Skeletal muscle cell (primary cell): ENCODE measurements at places on chromosomes 7 and 10.

GRCh38 chr7:44266526-44266925, 58.9 kb downstream of the CAMK2B start:
- DNase-seq: no peak

GRCh38 chr10:116771959-116772585, 29.7 kb upstream of the HSPA12A start:
- DNase-seq: no peak

- DNase-seq: no peak
These were observed 15.6 kb upstream of the KIAA1217 start for GRCh38 chr10:24193330-24193729.

GRCh38 chr7:108497082-108497725, 28.7 kb downstream of the PNPLA8 start:
- DNase-seq: no peak

- no peak for DNase-seq
These were observed 28.2 kb downstream of the ADK start for GRCh38 chr10:74179111-74179710.

DNA sequence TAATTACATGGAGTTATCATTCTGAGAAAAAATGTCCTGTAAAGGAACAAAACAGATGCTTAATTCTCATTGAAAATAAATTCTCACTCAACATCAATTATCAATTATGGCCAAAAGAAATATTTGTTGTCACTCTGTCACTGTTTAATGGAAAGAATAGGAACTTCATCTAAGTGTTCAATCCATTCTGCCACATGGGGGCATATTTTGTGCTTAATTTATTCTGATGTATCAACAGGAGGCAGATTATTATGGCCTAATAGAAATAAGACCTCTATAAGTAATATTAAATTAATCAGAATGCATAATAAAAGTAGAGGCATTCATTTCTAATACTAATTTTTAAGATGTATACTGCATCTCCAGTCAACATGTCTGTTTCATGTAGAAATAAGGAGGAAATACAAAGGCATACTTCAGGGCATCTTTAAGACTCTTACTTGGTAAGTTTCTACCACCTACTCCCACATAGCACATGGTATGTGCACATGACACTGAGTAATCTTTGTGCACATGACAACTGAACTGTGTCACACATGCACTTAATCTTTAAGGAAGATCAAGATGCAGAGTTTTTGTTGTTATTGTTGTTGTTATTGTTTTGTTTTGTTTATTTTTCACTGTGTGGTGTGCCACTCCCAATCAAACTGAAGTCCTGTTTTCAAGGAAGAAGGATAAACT, 420.4 kb upstream of the SEMA3A start:
- DNase-seq: no peak

DNA sequence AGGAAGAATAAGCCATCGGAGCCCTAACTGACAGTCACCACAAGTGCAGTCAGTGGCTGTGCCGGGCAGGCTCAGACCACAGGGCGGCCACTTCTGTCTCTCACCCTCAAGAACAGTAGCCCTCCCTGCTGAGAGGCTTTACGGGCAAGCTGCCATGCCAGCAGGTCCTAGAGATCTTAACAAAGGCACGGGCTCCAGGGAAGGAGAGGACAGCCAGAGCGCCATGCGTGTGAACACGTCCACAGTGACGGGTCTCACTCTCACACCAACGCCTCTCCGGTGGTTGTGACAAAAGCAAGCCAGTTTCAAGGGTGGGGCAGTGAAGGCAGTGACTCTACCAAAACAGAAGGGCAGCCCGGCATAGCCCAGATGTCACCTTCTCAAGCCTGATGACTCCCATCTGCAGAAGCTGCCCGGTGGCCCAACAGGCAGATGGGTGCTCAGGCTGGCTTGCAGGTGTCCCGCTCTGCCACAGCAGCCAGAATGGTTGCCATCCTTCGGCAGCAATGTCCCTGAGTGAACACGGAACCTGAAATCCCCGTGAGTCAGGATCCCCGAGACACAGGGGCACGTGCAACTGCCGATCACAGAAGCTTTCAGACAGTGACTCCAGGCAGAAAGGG, 102.0 kb downstream of the FAM53B start:
- no peak for DNase-seq

DNA sequence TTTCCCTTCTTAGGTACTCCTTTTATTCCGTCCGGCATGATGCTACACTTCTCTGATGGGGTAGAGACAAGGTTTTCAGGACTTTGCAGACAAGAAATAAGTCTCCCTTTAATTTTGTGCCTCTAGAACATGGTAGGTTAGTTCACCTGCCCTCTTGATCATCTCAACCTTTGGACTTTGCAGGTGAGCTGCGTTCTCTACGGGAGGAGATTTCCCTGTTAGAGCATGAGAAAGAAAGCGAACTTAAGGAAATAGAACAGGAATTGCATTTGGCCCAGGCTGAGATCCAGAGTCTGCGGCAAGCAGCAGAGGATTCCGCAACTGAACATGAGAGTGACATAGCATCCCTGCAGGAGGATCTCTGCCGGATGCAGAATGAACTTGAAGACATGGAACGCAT, 9.2 kb downstream of the CCDC136 start:
- DNase-seq: no peak

- no peak for DNase-seq
These were observed 12.1 kb downstream of the ENTPD7 start for GRCh38 chr10:99671386-99671785.

GRCh38 chr10:108147346-108147745, 982.8 kb upstream of the SORCS1 start:
- no peak for DNase-seq

- peak; percentile 19 for DNase-seq
These were observed 23.8 kb upstream of the AHR start for GRCh38 chr7:17274551-17275245.
